ENCODE measurements at places on chromosomes 3 and 15.

GRCh38 chr3:59191651-59192050 is 141.8 kb upstream of the CFAP20DC start:
- no peak for DNase-seq

DNA sequence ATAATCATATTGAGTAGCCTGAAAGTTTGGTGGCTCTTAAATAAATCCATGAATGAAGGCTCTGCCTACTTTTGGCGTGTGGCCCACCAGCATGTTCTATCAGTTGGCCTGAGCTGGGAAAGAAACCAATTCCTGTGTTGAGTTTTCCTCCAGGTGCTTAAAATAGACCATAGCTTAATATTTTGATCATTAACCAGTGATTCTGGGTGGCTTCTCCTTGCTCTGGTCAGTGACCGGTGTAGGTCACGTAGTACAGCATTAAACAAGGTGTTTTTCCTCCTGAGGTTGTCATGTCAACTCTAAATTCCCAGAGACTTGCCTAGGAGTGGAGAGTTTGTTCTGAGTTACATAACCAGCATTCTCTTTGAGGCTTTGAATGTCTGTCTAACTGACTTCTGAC is 1.3 kb downstream of the HHLA2 start:
- DNase-seq = no peak

DNA sequence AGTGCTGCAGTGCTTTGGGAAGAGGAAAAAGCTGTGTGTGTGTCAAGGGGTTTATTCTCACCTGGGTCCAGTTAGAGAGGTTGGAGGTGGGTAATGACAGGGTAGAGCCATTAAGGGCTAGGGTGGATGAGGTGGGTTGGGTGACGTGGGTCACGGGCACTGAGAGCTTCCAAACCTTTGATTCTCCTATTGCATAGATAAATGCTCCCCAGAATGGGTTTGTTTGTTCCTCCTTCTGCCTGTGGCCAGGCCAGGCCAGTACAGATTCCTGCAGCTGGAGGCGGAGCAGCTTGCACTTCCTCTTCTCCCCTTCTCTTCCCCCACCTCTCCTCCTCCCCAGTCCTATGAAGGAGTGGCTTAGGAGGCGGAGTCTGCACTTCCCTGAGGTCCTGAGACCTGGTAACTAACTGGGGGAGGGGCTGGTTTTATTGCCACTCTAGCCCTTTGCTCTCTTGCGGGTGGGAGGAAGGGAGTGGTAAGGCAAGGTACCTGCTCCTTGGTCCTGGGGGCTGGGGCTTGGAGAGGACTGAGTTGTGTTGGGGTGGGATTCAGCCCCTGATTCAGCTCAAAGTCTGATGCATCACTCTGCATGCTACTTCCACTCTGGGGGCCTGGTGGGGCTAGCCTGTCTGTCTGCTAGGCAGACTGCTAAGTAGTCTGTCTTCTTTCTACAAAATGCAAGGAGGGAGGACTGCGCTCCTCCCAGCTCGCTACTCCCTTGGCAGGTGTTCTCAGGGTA is 3.5 kb downstream of the SPINT1 start:
- DNase-seq = no peak

GRCh38 chr3:196321162-196321561 is 3.1 kb upstream of the DYNLT2B start:
- DNase-seq = no peak

- DNase-seq = no peak
These were observed 420.5 kb upstream of the TGFBR2 start for GRCh38 chr3:30185872-30186271.

- peak; percentile 99 for DNase-seq
These were observed 2.7 kb upstream of the KNSTRN start for GRCh38 chr15:40379853-40380252.

DNA sequence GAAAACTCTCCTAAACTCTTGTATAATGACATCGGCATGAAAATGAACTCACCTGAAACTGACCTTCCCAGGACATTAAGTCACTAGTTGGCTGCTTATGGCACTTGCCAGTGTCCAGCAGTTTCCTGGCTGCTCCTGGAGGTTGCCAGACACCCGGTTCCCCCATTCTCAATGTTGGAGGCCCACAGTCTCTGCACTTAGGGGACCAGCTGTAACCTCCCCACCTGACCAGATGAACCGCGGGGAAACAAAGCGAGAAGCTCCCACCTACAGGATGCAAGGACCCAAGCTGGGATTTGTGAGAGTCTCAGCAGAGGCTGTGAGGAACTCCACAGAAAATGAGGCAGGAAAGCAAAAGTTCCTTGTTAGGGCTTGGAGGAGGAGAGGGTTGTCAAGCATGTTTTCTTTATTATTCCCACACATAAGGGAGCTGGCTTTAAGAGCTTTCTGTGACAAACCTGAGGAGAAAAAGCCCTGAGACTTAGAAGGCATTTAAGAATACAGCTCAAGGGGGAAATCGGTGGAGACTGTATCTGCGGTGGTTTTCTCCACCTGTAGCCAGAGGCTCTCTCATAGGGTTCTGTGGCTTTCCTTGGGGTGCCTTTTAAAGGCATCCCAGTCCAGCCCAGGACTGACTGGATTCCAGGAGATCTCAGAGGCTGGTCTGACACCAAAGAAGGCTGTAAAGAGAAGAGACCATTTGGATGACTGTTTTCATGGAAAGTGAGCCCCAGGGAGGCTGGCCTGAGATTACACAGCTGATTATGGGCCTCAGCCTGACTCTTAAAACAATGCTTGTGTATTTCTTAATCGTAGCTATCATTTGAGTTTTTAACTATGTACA is 4.6 kb downstream of the TPM1 start:
- DNase-seq = no peak

DNA sequence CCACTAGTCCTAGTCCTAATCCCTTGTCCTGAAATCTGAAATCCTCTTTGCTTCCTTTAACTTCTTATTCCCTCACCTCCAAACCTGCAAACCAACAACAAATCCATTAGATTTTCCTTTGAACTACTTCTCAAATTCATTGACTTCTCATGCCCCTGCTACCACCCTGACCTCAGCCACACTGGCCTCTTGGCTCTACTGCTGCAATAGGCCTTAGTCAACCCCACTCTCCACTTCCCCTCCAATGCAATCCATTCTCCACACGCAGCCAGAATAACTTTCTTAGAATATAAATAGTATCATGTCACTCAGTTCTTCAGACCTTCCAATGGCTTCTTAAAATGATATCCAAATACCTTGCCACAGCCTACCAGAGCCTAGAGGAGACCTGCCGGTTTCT is 131.1 kb upstream of the GADL1 start:
- no peak for DNase-seq

- DNase-seq = no peak
These were observed 37.3 kb downstream of the TMOD3 start for GRCh38 chr15:51866751-51867150.

- no peak for DNase-seq
These were observed 5.4 kb downstream of the TUBGCP5 start for GRCh38 chr15:23033979-23034378.

- DNase-seq = no peak
These were observed 8.0 kb downstream of the ZSCAN2 start for GRCh38 chr15:84608707-84609284.

DNA sequence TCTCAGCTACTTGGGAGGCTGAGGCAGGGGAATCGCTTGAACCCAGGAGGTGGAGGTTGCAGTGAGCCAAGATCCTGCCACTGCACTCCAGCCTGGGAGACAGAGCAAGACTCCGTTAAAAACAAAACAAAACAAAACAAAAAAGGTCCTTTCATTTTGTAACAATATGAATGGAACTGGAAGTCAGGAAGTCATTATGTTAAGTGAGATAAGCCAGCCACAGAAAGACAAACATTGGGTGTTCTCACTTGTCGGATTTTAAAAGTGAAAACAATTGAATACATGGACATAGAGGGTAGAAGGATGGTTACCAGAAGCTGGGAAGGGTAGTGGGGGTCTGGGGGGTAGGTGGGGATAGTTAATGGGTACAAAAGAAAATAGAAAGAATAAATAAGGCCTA is 12.5 kb upstream of the B3GALNT1 start:
- no peak for DNase-seq

DNA sequence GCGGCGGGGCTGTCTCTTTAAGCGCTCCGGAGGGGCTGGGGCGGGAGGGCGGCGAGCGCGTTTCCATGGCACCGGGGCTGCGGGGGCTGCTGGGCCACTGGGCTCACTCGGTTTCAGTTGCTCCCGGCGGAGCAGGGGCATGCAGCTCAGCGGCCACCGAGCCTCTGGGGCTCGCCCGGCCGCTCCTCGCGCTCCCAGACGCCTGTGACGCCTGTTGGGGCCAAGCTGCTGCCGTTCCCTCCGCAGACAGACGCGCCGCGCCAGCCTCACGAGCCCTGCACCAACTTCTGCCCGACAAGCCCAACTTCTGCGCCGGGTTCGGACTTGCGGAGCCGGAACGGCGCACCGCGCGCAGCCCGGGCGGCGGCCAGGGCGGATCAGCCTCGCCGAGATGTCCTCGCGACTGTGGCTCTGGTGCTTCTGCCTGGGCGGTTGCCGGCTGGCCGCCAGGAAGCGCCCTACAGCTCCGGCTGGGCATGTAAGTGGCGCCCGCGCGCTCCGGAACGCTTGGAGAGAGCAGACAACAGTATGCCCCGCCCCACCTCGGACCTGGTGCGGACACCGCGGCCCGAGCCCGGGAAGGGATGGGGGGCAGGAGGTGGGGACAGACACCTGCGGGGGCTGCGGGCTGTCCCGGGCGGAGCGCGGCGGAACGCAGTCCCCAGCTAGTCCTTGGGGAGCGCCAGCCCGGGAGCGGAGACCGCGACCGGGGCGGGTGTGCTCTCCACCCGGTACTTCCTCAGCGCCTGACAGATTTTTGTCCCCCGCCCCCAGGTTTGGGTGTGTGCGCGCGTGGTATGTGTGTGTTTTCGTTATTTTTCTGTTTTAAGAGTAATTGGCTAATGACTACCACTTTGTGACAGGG is 154.1 kb upstream of the GOLIM4 start:
- DNase-seq = peak; percentile 54

- no peak for DNase-seq
These were observed 75.8 kb upstream of the UMPS start for GRCh38 chr3:124654470-124654845.

GRCh38 chr15:91471468-91471867 is 371.4 kb downstream of the SV2B start:
- DNase-seq = peak; percentile 82

DNA sequence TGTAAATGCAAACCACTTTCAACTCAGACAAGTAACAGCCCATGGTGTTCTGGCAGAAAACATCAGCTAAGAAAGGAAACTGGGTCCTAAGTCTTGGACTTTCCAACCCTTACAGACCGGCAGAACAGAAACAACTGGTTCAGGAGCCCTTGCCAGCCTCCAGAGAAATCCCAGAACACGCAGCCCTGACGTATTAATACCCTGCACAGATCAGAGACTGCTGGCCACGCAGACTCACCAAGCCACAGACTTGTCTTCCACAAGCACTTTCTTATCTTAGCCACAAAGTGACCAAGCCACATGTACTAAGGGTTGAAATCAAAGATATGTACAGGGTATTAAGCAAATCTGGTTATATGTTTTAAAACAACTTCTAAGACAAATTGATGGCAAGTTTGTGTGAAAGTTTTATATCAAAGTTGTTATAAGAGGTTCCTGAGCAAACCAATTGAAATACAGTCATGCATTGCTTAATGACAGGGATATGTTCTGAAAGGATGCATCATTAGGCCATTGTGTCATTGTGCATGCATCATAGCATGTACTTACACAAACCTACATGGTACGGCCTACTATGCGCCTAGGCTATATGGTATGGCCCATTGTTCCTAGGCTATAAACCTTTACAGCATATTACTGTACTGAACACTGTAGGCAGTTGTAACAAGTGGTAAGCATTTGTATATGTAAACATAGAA is 36.8 kb downstream of the BTD start:
- DNase-seq = peak; percentile 74

DNA sequence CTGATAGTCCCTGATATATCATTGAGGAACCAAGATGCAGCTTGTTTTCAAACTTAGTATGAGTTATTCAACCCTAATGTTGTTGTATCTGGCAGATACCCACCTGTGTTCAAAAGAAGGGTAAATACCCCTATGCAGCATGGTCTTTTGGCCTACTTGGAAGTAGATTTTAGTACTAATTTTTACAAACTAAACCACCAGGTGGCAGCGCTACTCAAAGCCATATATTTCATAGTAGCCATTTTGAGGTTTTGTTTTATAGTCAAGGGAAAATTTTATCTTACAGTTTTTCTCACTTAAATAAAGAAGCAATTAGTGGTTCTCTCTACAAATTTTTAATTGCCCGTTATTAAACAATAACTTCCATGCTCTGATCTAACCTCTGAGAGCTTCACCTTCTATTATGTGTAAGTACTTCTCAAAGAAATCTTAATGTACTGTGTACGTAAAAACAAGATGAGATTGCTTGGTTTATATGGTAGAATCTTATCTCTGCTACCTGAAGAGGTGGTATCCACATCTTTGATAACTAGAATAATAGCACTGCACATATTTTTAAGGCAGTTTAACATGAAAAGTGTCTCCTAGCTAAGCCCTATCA is 31.5 kb upstream of the MLF1 start:
- DNase-seq = peak; percentile 70

DNA sequence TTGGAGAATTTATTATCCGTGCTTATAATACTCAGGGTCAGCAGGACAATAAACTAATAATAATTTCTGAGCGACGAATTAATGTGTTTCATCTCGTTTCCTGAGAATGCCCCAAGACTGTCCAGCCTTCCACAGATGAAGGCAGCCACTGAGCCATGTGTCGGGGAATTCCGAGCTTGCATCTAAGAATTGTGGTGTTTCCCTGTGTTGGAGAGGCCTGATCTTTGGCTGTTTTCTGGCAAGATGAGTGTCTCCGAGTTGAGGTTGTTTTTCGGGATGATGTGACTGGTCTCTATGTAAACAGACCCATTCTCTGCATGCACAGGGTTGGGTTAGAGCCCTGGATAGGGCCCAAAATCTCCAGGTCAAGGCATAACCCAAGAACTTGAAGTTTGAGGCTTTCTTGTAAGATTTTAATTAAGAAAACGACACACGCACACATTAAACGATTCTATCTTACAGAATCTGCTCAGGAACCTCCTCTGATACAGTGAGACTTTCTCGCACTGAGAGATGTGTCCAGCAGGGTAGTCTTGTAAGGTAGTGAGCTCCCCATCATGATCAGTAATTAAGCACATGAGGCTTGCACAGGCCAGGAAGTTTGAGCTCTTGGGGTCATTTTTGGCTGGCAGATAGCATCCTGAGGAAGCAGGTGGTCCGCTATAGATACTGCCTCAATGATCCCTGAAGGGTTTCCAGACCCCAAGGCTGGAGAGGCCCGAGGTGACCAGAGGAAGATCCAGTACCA is 14.4 kb downstream of the FGD5 start:
- DNase-seq = no peak

- no peak for DNase-seq
These were observed 694.0 kb downstream of the SQOR start for GRCh38 chr15:46328821-46329220.

- no peak for DNase-seq
These were observed 25.9 kb upstream of the ADAMTS7 start for GRCh38 chr15:78837131-78837530.

GRCh38 chr3:196620161-196620604 is 19.3 kb upstream of the NRROS start:
- peak; percentile 33 for DNase-seq

GRCh38 chr3:161266731-161267150 is 45.6 kb downstream of the NMD3 start:
- peak; percentile 76 for DNase-seq

DNA sequence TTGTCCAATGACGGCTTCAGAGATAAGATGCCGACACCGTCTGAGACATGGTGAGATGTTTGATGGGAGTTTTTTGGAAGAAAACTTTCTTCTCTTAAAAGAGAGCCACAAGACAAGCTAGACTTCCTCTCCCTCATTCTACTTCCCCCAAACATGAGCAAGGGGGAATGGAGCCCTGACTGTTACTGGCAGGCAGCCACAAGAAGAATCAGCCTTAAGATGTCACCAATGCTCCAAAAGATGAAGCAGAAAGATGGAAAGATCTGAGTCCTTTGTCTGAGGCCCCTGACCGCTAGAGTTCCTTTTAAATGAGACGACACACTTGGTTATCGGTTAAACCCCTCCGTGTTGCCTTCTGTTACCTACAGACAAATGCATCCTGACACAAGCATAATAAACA is 108.7 kb downstream of the ST8SIA2 start:
- DNase-seq = no peak

Measured in fibroblast of mammary gland (primary cell).